ENCODE measurements at places on chromosomes 2 and 18. TPM values are rescaled to one million over a fixed set of nuclear protein-coding genes. Genes with fewer than 3 reads are reported as not detected.

Gene LRATD1
- 8.9 TPM for total RNA-seq

Gene LRRC30
- not detected for total RNA-seq

Gene CYRIA
- total RNA-seq = 24.2 TPM

Gene SLC16A14
- total RNA-seq = 4.7 TPM

Gene LIMS4
- 2.1 TPM for total RNA-seq

Gene SIGLEC15
- total RNA-seq = 0.32 TPM

Gene STK17B
- total RNA-seq = 66.9 TPM

Gene POTEC
- total RNA-seq = not detected

Gene MYO7B
- 2.2 TPM for total RNA-seq

DNA sequence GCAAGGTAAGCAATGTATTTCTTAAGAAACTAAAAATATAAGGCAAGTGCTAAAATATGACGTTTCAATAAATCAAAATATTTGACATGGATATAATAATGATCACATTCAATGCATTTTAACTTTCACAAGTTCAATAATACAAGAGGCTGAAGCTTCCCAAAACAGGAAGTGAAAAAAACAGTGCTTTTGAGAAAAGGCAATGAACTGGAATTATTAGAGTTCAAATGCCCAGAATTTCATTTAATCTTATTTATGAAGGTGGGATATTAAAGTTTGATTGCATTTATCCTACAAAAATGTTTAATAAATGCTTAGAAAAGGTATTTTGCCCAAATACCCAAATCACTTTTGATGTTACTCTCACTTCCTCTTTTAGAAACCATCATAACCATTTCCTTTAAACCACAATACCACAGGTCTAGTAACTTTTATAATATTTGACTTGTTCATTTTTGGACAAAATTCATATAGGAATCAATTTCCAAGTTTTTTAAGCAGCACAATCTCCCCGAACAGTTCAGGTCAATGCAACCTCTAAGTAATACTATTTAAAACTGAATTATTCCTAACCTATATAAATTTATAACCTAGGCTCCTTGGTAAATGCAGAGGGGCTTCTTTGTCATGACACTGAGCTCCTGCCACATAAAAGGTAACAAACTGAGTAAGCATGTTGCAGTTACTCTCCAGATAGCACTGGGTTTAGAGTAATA lies 2.1 kb downstream of the NCKAP1 start:
- peak overlapping the region; percentile 78 for H3K4me3 ChIP-seq
- H3K27ac ChIP-seq = no peak overlapping the region

- no peaks in the 10 kb centered on the region for H3K27me3 ChIP-seq
- H3K4me1 ChIP-seq = no peaks in the 10 kb centered on the region
- DNase-seq = no peak
- H3K4me3 ChIP-seq = no peak overlapping the region
- no peak overlapping the region for H3K27ac ChIP-seq
Observed at GRCh38 chr2:58158481-58158880, 82.6 kb downstream of the FANCL start.

DNA sequence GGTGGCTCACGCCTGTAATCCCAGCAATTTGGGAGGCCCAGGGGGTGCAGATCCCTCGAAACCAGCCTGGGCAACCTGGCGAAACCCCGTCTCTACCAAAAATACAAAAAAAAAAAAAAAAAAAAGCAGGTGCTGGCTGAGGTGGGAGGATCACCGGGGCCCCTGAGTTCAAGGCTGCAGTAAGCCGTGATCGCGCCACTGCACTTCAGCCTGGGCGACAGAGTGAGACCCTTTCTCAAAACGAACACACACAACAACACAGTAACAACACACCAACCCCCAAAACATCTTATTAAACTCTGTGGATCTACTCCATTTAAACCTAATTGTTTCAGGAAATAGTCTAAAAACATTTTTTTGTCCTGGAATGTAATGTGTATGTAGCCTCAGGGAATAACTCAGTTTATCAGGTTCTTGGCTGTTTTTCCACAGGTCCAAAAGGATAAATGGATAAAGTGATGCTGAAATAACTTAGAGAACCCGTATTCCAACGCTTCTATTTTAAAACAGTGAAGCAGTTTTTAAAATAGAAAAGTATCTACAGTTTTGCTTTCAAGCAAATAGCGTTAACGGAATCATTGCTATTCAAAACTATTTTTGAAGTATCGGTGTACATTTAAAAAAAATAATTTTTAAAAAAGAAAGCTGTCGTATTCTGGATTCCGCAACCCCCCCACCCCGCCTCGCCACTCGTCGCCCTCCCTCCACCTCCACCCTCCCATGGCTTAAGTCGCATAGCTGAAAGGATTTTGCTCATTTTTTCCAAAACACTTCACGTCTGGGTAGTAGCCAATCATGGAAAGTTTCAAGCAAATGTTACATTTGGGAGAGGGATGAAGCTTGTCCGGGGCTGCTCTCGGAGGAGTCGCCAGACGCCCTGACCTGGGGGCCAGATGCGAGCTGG lies 895 bp upstream of the GLS start:
- H3K27me3 ChIP-seq = no peaks in the 10 kb centered on the region
- H3K27ac ChIP-seq = peak overlapping the region; percentile 97

DNA sequence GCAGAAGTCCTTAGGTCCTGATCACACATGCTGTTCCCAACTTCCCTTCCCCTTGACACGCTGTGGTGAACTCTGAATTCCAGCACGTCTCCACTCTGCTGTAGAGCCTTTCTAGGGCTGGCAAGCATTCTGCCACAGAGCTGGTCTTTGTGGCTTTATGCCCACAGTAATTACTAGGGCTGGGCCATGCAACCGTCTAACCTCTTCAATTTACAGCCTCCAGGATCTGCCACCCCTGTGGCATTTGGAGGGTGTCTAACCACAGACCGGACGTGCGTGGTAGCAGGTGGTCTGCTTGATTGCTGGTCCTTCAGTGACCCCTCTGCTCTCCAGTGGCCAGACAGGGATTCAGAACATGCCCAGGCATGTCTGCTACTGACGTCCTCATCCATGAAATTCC lies 43.1 kb upstream of the TGFA start:
- H3K36me3 ChIP-seq = no peaks in the 10 kb centered on the region
- no peak overlapping the region for H3K27ac ChIP-seq
- DNase-seq = no peak
- no peaks in the 10 kb centered on the region for H3K27me3 ChIP-seq

DNA sequence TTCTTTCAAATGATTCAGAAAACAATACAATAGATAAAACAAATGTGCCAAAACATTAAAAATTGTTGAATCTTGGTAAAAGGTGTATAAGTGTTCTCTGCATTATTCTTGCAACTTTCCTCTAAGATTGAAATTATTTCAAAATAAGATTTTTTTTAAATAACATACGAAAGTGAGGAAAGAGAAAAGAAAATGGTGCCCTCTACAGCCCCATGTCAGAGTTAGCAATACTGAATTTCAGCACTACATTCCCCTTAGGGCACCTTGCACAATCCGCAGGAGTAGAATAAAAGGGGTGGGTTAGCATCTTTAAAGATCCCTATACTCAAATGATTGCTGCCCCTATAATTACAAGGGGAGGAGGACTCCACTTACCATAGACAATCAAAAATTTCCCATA lies 433.7 kb downstream of the BCL11A start:
- no peaks in the 10 kb centered on the region for H3K27me3 ChIP-seq
- no peaks in the 10 kb centered on the region for H3K4me1 ChIP-seq
- H3K27ac ChIP-seq = no peak overlapping the region
- H3K36me3 ChIP-seq = no peaks in the 10 kb centered on the region

DNA sequence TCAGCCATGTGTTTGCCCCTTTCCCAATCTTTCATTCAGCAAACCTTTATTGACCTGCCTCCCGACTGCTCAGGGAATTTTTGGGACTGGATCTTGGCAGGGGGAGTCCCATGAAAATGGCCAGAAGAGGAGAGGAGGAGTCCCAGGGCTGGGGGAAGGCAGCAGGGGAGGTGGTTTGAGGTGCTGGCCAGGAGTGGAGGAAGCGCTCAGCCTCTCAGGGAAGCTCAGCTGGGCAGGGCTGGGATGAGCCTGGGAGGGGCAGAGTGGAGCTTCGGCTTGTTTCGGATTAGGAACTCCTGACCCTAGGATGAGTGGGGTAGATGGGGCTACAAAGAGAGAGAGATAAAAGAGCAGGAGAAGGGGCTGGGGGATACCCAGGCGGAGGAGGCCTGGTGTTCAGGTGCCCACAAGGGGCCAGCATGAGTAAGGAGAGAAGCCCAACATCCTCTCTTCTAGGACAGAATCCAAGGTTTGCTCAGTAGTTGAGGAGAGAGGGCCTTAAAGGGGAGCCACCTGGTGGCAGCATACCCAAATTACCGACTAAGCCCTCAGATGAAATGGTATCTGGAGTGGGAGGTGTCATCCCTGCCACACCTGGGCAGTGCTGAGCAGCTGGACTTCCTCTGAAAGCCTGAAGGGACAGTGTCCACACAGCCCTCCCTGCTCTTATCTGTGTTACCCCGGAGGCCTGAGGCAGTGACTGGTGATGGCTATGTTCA lies 91.1 kb downstream of the INHBB start:
- H3K36me3 ChIP-seq = no peaks in the 10 kb centered on the region
- H3K4me3 ChIP-seq = no peak overlapping the region
- H3K4me1 ChIP-seq = no peaks in the 10 kb centered on the region
- H3K27me3 ChIP-seq = peaks cover 12% of the 10 kb centered on the region

DNA sequence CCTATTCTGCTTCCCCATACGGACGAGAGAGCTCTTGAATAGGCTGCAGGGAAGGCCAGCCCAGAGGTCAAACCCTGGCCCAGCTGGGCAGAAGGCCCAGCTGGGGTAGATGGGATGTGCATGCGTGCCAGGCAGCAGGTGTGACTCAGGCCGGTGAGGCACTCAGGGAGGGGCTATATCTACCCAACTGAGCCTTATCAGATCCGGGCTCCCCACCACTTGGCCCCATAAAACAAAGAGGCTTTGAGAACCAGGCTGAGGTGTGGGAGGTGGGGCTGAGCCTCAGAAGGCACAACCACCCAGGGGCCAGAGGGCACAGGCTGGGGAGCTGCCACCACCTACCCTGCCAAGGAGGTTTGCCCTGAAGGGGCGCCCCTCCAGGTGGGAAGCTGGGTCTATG lies 8.0 kb upstream of the CFAP65 start:
- no peak overlapping the region for H3K27ac ChIP-seq
- H3K27me3 ChIP-seq = peaks cover 32% of the 10 kb centered on the region
- H3K36me3 ChIP-seq = no peaks in the 10 kb centered on the region
- no peak overlapping the region for H3K4me3 ChIP-seq

GRCh38 chr2:194602750-194603149 lies 1054.3 kb upstream of the SLC39A10 start:
- no peaks in the 10 kb centered on the region for H3K4me1 ChIP-seq
- H3K27ac ChIP-seq = no peak overlapping the region
- no peak for DNase-seq

DNA sequence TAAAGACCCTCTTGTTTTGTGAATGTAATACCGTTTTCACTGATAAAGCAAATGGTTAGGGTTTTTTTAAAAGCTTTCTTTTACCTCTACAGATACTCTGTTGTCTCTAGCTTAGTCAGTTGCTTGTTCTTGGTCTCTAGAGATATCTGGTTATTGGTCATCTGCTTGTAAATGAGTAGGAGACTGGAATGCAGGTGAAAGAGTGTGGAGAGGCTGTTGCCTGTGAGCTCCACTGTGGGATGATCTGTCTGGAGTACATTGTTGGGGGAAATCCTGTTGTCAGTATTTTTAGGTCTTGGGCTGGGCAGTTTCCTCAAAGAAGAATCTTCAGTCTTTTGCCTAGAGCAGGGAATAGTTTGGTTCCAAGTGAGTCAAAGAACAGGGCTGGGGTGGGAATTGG lies 67.7 kb downstream of the SMCHD1 start:
- H3K36me3 ChIP-seq = peaks cover 94% of the 10 kb centered on the region
- no peaks in the 10 kb centered on the region for H3K27me3 ChIP-seq
- H3K4me1 ChIP-seq = no peaks in the 10 kb centered on the region
- no peak for DNase-seq

- no peak overlapping the region for H3K27ac ChIP-seq
- no peaks in the 10 kb centered on the region for H3K27me3 ChIP-seq
- no peaks in the 10 kb centered on the region for H3K36me3 ChIP-seq
- no peak overlapping the region for H3K4me3 ChIP-seq
- DNase-seq = no peak
Observed at GRCh38 chr2:53177327-53177726, 590.3 kb upstream of the CHAC2 start.

DNA sequence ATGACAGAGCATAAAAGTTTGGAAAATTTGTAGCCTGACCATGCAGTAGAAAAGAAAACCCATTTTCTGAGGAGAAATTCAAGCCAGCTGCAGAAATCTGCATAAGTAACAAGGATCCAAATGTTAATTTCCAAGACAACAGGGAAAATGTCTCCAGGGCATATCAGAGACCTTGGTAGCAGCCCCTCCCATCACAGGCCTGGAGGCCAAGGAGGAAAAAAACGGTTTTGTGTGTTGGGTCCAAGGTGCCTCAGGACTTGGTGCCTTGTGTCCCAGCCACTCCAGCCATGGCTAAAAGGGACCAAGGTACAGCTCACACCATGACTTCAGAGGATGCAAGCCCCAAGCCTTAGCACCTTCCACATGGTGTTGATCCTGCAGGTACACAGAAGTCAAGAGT lies 324.4 kb downstream of the ETAA1 start:
- no peaks in the 10 kb centered on the region for H3K36me3 ChIP-seq
- DNase-seq = no peak
- no peaks in the 10 kb centered on the region for H3K27me3 ChIP-seq
- no peak overlapping the region for H3K4me3 ChIP-seq
- H3K4me1 ChIP-seq = no peaks in the 10 kb centered on the region

- no peaks in the 10 kb centered on the region for H3K27me3 ChIP-seq
- H3K27ac ChIP-seq = peak overlapping the region; percentile 32
- no peak overlapping the region for H3K4me3 ChIP-seq
- DNase-seq = peak; percentile 70
- peaks cover 73% of the 10 kb centered on the region for H3K36me3 ChIP-seq
Observed at GRCh38 chr2:24304098-24304497, 56.2 kb downstream of the ITSN2 start.

DNA sequence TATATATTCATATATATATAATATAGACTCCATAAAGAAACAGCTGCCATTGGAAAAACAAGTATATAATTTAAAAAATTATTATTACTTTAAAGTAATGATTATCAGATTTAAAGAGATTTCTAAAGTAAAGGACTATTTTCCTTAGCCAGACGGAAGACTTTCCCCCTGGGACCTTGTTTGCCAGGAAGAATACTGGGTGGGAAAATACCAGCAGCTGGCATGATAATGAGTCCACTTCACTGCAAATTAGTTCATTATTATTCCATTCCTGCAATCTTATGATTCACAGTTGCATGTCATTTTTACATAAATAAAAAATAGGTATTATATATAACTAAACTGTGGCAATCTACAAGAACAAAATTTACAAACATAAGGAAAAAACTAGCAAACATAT lies 339.8 kb upstream of the CDH7 start:
- H3K4me3 ChIP-seq = no peak overlapping the region
- H3K4me1 ChIP-seq = no peaks in the 10 kb centered on the region
- H3K27me3 ChIP-seq = no peaks in the 10 kb centered on the region
- H3K27ac ChIP-seq = no peak overlapping the region

DNA sequence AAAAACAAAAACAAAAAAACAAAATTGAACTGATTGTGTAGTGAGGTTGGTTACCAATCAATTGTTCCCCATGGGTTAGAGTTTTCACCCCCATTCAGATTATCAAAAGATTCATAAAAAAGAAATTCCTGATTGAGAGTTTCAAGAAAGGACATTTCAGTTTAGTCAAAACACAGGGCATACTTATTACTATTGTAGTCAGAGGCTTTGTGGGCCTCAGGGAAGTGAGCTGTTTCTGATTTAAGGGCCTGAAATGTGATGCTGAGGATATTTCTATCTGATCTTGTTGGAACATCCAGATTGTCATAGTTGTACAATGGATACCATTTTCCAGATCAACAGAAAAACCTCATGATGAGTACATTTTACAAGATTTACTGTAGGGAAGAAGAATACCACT lies 368.1 kb upstream of the NETO1 start:
- H3K4me1 ChIP-seq = no peaks in the 10 kb centered on the region
- H3K27me3 ChIP-seq = no peaks in the 10 kb centered on the region
- H3K36me3 ChIP-seq = no peaks in the 10 kb centered on the region
- peak overlapping the region; percentile 12 for H3K27ac ChIP-seq
- H3K4me3 ChIP-seq = no peak overlapping the region
